ENCODE measurements at places on chromosomes 16 and 17.

GRCh38 chr16:1053121-1053521 is 19.4 kb upstream of the SSTR5 start:
- no peak for DNase-seq

GRCh38 chr16:87125206-87126155 is 191.7 kb downstream of the C16orf95 start:
- DNase-seq = no peak

DNA sequence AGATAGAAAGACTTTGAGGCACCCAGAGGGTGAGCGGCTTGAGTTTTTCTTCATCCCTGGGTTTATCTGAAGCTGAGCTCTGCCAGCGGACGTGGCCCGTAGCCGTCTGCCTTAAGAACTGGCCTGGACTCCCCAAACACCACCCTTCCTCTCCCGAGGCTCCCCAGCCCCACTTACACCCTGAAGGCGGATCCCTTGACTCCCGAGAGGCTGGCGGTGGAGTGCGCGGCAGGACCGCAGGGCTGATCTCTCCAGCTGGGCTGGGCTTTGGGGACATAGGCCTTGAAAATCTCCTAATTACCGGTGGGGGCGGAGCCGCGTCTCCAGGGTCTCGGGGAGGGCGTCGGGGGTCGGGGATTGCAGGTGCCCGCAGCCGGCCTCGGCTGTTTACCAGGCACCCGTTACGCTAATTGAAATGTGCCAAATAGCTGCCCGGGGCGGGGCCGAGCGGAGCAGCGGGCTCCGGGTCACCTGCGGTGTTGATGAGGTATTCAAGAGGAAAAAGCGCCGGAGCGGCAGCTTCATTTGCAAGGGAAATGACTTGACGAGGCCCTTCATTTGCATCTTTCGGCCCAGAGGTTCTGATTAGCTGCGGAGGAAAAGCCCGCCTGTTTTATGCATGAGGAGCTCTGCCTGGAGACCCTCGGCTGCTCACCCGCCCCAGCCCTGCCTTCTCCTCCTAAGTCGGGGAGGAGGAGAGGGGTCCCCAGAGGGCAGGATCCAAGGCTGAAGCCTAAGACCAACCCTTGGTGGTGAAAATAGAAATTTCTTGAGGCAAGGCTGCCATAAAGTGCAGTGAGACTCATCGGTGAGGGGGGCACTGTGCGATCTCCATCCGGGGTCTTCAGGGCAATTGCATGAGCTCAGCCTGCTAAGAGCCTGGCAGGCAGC is 100.7 kb downstream of the MGAT5B start:
- peak; percentile 26 for DNase-seq

DNA sequence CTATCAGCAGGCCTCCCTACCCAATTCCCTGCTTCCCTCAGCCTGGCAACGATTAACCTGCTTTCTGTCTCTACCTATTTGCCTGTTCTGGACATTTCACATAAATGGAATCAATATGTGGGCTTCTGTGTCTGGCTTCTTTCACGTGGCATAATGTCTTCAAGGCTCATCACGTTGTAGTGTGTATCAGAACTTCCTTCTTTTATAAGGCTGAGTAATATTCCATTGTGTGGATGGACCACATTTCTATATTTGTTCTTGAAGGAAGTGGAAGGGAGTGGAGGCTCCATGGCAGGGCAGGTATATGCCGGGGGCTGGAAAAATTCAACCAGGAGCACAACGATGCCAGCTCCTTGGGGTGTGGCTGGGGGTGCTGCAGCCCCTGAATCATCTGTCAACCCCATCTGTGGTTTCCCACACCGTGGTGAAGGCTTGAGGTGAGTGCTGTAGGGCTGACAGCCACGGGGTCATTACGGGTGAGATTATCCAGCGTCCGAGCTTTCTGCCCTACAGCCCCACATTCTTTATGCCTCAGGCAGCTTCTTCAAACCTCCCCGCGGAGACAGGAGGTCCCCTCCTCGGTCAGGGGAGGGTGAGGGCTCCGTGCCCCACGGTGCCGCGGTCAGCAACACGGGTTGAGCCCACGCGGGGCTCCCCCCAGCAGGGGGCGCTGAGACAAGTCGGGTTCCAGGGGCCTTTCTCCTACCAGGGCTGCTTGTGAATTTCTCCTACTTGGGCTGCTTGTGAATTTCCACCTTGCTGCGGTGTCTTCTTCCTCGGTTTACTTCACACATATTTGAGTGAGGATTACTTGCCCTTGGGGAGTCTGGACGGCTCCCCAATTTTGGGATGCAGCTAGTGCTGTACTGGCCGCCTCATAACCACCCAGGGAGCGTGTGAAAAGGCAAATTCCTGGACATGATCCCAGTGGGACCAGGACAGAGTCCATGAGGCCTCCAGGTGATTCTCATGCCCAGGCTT is 18.3 kb upstream of the WFIKKN2 start:
- no peak for DNase-seq

- peak; percentile 73 for DNase-seq
Measured at GRCh38 chr17:81484195-81484979, 28.2 kb downstream of the ACTG1 start.

DNA sequence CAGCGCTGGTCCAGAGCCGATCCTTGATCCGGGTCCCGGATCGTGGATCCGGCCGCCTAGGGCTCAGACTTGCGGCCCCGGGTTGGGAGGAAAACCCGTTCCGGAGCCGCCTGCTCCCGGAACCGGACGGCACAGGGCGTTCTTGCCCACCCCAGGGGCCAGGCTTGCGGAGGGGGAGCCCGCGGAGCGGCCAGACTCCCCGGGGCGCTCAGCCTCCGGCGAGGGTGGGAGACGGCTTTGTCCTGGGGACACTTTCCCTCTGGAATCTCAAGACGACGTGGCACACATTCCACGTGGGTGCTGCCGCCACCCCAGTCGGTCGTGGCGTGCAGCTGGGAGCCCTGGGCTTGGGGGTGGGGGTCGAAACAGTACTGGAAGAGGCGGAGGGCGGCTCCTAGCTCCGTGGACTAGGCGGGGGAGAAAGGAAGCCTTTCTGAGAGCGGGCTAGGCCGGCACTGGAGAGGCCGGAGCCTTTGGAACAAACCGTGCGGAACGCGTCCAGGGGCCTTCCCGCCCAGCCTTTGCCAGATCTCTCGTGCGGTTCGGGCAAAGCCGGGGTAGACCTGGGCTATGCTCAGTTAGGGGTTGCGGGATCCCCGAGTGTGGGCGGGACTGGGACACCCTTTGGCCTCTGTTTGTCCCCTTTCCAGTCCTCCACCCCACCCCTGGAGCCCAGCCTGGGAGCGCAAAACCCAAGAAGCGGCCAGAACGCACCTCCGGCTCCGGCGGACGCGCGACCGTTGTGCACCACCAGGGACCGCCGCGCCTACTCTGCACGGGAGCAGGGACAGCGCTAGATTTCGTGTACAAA is 26.5 kb downstream of the SREBF1 start:
- peak; percentile 41 for DNase-seq

GRCh38 chr16:68384288-68385161 is 63.8 kb downstream of the SMPD3 start:
- no peak for DNase-seq

GRCh38 chr17:42167807-42168206 is 13.0 kb upstream of the RAB5C start:
- DNase-seq = no peak

- no peak for DNase-seq
Measured at GRCh38 chr16:7319514-7319913, 13.1 kb upstream of the RBFOX1 start.

GRCh38 chr16:66182592-66182991 is 183.9 kb upstream of the CDH5 start:
- DNase-seq = no peak

DNA sequence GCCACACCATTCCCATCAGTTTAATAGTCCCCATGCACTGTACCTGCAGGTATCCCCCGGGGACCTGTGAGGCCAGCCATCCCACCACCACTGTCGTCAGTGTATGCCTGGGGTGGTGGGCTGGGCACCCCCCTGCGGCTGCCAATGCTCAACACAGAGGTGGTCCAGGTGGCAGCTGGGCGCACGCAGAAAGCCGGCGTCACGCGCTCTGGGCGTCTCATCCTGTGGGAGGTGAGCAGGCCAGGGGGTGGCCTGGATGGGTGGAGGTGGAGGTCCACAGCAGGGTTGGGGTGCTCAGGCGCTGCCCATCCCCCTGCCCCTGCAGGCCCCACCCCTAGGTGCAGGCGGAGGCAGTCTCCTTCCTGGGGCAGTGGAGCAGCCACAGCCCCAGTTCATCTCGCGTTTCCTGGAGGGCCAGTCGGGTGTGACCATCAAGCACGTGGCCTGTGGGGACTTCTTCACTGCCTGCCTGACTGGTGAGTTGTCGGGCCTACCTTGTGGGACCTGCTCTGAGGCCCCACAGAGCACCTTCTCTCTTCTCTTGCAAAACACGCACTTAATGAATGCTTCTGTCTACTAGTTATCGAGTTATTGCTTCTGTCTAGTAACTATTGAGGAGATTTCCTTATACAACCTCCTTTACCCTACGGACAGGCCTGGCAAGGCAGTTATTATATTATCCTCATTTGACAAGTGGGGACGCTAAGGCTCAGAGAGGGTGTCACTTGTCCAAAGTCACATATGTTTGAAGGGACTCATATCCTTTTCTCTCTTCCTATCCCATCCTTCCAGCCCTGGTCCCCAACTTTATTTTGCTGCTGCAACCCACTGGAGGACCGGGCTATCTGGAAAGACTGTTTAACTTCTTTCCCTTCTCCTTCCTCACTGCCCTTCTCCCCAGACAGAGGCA is 5.8 kb upstream of the TRAF4 start:
- no peak for DNase-seq

- DNase-seq = no peak
Measured at GRCh38 chr16:75854152-75854551, 127.9 kb upstream of the CPHXL start.
